Stimulated activated CD4-positive, alpha-beta T cell treated with anti-CD3 and anti-CD28 coated beads, Interleukin-2, amount 100 ng/mL, for 4 hours (primary cell): ENCODE measurements at places on chromosomes 6 and 20.

DNA sequence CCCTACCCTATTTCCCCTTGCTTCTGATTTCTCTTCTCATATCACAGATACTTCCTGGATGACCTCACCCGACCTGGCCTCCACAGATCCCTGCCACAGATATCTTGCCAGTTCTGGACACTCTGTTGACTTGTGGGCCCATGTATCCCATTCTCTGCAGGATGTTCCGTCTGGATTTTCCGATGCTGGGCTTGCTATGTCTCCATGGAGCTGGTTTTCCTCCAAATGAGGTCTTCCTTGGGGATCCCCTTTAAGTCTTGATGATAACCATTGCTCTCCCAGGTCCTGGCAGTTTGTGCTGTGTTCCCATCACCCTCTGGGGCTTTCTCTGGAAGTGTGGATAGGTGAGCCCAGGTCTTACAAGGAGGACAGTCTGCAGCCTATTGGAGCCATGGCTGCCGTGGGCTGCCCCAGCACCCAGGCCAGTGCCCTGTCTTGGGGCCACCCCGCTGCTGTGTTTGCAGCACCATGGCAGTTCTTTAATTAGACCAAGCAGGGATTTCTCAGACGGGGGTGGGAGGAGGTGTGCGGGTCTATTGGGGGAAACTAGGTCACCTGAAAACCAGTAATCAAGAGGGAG, 23.9 kb downstream of the PPP1R16B start:
- DNase-seq, result no peak

- no peak for DNase-seq
These were observed 30.4 kb downstream of the SRSF3 start for GRCh38 chr6:36624461-36625157.

DNA sequence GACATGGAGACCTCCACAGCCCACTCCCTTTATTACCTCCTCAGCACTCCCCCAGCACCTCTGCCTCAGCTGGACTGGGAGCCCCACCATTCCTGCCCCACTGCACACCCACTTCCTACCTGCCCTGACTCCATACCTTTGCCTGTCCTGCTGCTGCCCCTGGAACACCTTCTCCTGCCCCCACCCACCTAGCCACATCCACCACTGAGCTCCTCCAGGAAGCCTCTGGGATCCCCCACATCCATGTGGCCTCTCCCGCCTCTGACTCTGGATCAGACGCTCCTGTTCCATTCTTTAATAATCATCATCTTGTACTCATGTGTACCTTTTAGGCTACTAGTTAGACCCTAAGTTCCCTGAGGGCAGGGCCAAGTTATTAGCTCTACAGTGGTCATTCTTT, 2.2 kb upstream of the SDCBP2 start:
- DNase-seq, result no peak

DNA sequence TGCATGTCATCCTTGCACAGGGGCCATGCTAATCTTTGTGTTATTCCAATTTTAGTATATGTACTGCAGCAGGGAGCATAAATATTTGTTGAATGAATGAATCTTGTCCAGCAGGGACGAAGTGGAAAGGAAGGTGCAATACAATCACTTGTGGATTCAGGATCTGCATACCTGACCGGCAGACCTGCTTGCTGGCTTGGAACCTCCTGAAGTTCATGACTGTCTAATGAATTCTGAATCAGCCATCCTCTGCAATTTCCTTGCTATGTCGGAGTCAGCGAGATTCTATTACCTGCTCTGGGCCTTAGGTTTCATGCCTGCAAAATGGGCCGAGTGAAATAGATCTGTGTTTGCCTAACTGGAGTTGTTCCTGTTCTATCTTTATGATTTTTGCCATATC, 17.4 kb upstream of the NCOA3 start:
- no peak for DNase-seq

DNA sequence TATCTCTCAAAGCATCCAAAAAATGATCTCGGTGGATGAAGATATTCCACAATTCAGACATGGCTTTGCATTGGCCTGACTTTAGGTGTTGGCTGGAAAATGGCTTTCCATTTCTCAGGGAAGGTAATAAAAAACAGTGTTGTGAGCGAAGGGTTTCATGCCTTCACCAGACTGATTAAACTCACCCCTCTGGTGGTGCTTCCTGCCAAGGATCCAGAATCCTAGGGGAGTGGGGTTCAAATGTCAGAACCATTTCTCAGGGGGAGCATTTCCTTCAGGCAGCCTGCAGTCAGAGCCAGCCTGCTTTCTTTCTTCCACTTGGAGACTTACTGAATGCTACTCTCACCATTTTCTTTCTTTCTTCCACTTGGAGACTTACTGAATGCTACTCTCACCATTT, 45.7 kb upstream of the SMIM28 start:
- no peak for DNase-seq

- DNase-seq, result no peak
These were observed 258.0 kb downstream of the PHACTR1 start for GRCh38 chr6:12974551-12974950.

DNA sequence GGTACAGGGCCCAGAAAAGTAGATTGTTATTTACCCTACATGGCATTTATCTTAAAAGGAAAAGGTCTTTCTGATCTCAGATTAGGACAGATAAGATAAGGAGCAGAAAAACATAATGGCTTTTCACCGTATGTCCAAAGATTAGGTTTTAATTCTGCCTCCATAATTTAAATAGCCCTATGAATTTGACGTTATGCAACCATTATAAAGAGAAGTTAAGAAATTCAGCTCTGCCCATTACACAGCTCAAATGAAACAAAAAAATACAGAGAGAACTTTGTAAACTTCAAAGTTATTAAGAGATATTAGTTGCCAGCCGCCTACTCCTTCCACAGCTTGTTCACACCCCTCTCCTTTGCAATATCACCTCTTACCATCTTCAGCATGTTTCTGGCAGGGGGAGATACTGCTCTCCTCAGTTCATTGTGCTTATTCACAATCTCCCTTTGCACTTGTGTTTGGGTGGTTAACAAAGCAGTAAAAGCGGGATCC, 8.1 kb downstream of the CRISP3 start:
- no peak for DNase-seq

GRCh38 chr6:164087870-164088269, 673.4 kb downstream of the QKI start:
- DNase-seq, result no peak

GRCh38 chr6:140155451-140156126, 781.1 kb upstream of the CITED2 start:
- no peak for DNase-seq

GRCh38 chr6:100283285-100283684, 181.4 kb downstream of the SIM1 start:
- DNase-seq, result no peak

GRCh38 chr20:29689411-29690225, 1567.8 kb upstream of the DEFB115 start:
- DNase-seq, result peak; percentile 28

- DNase-seq, result peak; percentile 36
These were observed 2.0 kb downstream of the TSHZ2 start for GRCh38 chr20:52974179-52974594.

DNA sequence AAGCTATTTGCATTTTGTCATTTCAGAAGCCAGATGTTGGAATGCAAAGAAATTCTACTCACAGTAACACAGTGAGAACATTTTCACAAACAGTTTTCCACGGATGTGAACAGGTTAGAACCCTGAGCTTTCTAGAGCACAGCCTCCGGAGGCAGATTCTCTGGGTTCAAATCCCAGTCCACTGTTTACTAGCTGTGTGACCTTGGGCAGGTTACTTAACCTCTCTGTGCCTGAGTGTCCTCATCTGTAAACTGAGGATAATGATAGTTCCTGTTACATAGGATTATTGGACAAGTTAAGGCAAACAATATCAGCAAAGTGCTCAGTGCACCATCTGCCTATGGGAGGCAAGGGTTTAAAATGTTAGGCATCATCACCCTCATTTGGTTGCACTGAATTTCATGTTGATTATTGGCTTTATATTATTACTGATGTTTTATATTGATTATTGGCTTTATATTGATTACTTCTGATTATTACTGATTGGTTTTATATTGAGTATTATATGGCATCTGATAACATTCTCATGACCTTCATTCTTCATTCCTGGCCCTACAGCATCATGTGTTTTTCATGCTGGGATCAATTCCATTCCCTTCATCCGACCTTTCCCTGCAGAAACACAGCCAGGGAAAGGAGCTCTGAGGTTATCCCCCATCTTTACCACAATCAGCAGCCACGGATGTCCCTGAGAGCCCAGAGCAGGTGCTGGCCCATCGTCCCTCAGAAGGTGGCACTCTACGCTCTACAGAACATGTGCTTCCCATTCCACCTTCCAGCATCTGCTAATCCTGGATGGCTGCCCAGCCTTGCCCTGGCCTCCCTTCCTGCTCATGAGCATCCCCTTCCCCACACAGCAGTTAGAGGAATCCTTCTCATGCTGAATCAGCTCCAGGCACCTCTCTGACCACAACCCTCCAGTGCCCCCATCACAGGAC, 283.1 kb downstream of the PREX1 start:
- no peak for DNase-seq

GRCh38 chr6:44128020-44128917, 915 bp downstream of the TMEM63B start:
- no peak for DNase-seq

- no peak for DNase-seq
These were observed 77.8 kb upstream of the FRMD1 start for GRCh38 chr6:168156742-168157265.

DNA sequence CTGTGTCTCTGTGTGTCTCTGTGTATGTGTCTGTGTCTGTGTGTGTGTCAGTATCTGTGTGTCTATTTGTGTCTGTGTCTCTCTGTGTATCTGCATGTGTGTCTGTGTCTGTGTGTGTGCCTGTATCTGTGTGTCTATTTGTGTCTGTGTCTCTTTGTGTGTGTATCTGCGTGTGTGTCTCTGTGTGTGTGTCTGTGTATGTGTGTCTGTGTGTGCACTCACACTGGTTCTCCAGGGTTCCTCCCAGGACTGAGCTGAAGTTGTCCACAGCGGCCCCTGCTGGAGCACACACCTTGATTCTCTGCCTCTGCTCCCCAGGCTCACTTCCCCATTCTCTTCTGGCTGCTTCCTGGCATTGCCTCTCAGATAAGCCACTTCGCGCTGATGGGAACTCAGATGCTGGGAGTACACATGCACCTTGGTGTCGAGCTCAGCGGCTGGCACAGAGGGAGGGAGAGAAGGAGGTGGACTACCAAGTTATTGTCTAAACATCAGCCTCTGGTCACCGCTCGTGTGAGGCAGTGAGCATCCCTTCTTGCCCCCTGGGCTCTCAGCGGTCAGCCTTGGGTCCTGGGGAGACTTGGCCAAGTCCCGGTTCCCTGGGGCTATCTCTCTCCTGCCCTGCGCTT, 104.9 kb upstream of the NXT1 start:
- DNase-seq, result no peak

DNA sequence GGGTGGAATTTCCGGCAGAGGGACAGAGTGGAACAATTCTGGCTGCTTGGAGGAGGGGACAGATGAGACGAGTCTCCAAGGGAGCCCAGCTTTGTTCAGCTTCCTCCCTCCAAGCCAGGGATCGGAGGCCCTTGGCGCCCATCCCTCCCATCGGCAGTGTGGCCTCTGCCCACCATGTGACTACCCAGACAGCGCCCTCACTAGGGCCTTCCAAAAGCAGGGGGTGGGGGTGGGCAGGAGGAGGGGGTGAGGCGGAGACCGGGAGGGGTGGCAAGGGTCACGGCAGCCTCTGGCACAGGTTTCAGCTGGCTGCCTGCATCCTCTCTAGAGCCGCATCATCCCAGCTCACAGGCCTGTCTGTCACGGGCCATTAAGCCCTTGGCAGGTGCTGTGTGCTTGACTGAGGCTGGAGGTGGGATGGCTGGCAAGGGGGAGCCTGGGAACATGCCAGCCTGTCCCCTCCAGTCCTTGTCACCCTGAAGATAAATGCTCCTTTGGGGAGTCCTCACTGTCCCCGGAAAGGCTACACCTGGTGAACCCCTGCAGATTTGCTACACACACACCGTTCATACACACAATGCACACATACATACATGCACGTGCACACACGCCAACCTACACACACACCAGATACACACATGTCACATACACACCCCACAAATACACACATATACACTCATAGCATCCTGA, 6.2 kb upstream of the FGD2 start:
- DNase-seq, result no peak

DNA sequence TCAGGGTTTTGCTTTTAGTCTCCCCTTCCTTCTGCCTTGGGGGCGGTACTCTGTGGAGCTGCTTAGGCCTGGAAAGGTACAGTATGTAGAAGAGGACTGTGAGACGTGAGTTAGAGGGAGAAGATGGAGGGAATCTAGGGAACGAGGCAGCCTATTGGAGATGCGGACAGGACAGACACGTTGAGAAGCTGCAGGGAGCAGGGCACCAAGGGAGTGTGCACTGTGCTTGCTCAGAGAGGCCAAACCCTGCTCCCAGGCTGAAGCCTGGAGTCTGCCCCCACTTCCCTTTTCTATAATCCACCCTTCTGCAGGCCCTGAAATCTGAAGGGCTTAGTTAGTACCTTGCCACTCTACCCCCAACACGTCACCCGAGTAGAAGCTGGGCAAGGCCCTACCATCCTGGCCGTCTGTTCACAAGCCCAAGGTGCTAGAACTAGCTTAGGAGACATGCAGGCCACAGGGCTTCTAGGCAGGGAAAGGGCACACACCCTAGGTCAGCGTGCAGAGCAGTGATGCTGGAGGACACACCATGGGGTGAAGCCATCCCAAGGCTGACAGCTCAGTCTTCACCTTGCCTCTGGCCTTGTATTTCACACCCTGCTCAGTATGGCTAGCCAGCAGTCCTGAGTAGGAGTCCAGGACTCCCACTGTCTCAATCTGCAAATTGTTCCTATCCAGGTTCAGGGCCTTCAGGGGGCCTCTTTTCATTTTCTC, 6.9 kb downstream of the TP53INP2 start:
- no peak for DNase-seq

- DNase-seq, result no peak
These were observed 87.3 kb upstream of the NHSL1 start for GRCh38 chr6:138586638-138587037.

DNA sequence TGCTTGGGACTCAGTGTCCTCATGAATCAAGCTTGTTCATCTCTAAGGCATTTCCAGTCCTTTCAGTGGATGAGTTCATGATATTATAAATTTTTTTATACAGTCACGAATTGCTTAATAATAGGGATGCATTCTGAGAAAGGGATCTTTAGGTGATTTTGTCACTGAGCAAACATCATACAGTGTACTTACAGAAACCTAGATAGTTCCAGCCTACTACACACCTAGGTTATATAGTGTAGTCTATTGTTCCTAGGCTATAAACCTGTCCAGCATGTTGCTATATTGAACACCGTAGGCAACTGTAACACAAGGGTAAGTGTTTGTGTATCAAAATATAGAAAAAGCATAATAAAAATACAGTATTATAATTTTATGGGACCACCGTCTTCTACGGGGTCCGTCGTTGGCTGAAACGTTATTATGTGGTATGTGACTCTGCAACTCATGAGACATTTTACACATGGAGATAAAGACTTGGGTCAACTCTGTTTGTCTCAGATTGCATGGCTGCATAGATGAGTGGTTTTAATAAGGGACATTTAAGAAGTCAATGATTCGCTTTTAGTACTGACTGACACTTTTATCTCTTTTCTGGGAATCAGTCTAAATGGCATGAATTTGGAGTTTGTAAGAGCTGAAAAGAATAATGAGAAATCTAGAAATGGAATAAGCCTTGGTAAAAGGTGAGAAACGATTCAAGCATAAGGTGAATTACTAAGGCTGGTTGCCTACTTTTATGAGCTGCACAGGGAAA, 33.2 kb downstream of the CLIC5 start:
- no peak for DNase-seq
